ENCODE measurements at places on chromosomes 5 and 9.

DNA sequence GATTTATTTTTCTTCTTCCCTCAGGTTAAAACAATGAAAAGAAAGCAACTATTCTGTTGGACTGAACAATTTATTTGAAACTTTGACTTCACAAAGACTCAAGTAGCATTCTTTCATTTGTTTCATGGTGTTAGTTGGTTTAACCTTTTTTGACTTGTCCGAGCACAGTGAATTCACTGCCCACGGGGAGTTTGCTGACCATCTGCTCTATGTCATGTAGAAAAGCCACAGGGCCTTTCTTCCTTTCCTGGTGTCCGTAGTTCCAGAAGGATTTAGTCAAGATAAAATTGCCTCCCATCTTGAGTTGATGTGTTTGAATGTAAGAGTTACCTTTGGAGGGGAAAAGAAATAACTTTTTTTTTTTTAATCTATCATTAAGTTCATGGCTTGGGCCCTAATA, 55.1 kb upstream of the ZNF608 start:
- DNase-seq, result no peak

DNA sequence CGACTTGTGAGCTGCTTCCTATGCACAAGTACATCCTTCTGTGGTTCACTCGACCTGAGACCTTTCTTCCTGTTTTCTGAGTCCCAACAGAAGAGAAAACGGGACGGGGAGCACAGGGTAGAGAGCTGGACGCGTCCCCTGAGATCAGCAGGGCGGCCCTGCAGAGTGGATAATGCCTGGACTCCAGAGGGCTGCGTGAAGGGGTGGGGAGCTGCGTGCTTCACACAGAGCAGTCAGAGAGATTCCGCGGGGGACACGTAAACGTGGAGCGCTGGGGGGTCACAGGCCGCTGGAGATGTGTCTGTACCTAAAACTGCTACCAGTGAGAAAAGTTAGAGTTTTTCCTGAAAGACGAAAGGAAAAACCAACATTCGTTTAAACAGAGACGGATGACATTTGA, 46.3 kb downstream of the HSD17B3 start:
- DNase-seq, result no peak

DNA sequence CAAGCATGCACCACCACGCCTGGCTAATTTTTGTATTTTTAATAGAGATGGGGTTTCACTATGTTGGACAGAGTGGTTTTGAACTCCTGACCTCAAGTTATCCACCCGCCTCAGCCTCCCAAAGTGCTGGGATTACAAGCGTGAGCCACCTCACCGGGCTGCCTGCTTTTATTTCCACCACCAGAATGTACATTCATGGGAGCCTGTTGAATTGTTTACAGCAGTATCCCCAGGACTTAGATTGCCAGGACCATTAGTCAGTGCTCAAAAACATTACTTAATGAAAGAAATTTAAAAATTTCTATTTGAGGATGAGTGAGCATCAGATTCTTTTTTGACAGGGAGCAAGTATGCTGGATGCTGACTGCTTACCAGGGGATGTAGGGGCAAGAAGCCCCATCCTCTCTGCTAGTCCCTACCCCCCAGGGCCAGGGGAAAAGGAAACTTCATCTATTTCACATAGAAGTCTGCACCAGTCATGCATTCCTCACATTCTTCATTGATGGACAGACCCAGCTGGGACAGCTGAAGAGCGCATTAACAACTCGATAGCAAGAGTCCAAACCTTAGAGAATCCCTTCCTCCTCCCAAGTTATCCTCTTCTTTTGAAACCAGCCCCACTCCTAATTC, 10.3 kb upstream of the RGMB start:
- no peak for DNase-seq

DNA sequence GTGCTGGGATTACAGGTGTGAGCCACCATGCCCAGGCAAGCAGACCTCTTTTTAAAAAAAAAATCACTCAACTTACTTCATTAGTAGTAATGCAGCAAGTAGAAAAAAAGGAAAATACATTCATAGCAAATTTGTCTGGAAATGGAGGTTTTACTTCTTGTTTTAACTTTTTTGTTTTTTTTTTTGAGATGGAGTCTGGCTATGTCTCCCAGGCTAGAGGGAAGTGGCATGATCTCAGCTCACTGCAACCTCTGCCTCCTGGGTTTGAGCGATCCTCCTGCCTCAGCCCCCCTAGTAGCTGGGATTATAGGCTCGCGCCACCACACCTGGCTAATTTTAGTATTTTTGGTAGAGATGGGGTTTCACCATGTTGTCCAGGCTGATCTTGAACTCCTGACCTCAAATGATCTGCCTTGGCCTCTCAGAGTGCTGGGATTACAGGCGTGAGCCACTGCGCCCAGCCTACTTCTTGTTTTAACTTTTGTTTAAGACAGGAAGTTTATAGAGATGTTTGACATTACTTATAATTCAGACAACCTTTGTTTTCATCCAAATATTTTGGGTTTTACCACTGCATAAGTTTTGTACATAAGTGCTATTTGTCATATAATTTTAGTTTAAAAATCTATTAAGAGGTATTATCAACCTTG, 26.5 kb downstream of the UBE2R2 start:
- no peak for DNase-seq

- DNase-seq, result no peak
Observed at GRCh38 chr5:10315824-10316509, 8.3 kb upstream of the CMBL start.

DNA sequence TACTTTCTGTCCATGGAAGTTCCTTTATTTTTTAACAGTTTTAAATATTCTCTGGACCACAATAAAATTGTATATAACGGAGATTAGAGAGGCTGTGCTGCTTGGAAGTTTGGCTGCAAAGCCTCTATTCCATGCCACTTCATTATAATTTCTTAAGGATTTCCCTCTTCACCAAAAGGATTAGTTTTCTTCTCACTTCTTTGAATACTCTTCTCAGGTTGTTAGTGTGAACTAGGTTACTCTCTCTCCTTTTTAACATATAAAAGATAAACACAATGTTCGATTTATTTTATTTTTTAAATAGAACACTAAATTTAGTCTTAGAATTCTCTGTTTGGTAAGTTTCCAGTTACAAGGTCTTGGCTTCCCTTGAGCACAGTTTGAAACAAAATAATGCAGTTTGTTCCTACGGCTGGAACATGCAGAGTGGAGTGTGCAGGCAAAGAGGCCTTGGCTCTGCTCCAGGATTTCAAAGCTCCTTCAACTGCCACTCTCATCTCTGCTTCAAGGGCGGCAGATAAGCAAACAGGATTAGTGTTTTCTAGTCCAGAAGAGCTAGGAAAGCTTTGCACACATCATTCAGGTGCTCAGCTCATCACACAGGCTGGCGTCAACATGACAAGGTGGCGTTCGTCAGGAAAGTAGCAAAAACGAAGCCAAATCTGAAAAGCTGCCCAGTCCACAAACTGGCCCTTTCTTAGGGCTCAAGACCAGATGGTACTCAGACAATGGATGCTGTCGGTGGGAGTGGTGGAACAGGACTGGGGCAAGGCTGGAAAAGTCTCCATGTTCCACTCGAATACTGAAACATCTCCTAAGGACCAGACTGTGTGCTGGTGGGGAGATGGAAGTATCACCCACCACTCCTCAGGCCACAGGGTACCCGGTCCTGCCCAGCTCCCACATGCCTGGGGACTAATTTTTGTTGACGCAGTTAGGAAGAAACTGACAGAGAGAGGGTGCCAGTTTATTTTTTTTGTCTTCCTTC, 286.6 kb downstream of the CRB2 start:
- DNase-seq, result no peak

GRCh38 chr5:164636456-164636855, 1131.0 kb downstream of the MAT2B start:
- DNase-seq, result no peak

GRCh38 chr5:176658007-176658599, 10.8 kb downstream of the TSPAN17 start:
- DNase-seq, result peak; percentile 28

- no peak for DNase-seq
Observed at GRCh38 chr5:115723220-115723619, 93.2 kb downstream of the CDO1 start.

DNA sequence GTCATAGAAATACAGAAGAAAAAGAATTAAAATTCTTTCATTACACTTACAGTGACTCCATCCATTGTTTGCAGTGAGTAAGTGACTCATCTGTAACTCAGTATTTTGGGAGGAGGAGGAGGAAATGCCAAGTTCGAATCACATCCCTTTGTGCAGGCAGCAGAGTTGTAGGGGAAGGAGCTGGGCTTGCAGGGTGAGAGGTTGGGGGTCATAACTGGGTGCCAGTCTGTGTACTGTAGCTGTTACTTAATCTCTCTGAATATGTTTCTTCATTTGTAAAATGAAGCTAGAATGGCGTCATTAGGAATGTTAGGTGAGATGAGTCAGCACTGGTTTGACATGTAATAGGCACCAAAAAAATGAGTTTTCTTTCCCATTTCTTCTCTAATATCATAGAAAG, 235.7 kb upstream of the ADAMTSL1 start:
- no peak for DNase-seq

DNA sequence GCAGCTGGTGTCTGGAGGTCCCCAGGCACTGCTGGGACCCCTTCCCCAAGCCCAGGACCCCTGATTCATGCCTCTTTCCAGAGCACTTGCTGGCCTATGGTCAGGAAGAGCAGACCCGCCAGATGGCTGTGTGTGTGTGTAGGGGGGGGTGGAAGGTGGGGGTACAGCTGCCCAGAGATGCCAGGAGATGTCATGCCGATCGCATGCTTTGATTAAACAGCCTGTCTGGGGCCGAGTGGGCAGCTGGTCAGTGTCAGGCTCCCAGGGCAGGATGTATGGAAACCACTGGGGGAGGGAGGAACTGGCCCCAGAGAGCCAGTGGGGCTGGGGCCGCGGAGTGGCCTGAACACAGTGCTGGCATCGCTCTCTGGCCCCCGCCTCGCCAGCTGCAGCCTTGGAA, 23.7 kb downstream of the RXRA start:
- no peak for DNase-seq

- DNase-seq, result no peak
Observed at GRCh38 chr9:121701736-121702261, 50.4 kb downstream of the DAB2IP start.

DNA sequence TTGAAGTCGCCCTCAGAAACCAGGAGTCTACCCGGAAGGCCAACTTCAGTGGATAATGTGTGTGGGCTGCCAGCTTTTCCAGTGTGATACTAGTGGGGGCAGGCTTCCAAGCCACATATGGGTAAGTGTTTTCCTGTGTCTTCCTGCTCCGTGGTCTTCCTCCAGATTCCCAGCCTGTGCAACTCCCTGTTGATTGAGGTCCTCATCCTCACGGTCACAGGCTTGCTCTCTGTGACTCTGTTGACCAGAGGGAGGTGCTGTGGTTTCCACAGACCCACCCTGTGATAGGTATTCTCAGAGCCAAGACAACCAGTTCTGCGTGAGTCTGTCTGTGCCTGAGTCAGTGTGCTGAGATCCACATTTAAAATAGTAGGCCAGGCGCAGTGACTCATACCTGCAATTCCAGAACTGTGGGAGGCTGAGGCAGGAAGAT, 388.0 kb upstream of the IRX2 start:
- no peak for DNase-seq

GRCh38 chr5:26940994-26941393, 97.4 kb downstream of the CDH9 start:
- DNase-seq, result no peak

DNA sequence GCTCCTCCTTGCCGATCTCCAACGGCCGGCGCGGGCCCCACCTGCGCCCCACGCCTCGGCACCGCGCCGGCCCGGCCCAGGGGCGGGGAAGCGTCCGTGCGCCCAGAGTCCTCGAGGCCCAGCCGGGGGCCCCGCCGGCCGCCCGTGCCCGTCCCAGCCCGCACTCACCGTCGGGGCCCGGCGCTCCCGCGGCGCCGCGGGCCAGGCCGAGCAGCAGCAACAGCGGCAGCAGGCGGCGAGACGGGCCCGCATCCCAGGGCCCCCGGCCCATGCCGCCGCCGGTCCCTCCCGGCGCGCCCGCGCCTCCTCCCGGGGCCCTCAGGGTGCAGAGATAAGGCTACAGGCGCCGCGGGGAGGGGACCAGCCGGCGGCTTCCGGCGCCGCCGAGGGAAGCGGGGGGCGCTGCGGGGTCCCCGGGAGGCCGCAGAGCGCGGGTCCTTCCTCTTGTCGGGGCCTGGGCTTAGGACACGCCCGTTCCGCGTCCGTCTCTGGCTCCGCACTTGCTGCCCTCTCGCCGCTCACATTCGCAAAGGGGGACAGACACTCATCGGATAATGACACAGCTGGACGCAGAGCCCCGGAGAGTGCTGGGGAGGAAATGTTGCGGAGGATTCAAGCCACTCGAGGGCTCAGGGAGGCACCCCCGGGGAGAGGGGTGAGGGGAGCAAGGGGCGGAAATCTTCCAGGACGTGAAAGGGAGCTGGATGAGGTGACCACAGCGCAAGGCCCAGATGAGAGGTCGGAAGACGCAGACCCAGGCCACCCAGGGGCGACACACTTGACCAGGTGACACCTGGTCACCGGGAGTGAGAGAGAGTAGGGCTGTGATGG, at the start of gene SUSD1:
TSS of gene SUSD1 (minus strand) at position 333 of the 831 bp plus-strand sequence. CDS start at position 271, 62 bp downstream.
- DNase-seq, result no peak

Measured in AG09319 (cell line).